ENCODE measurements at places on chromosomes 11 and 22.

DNA sequence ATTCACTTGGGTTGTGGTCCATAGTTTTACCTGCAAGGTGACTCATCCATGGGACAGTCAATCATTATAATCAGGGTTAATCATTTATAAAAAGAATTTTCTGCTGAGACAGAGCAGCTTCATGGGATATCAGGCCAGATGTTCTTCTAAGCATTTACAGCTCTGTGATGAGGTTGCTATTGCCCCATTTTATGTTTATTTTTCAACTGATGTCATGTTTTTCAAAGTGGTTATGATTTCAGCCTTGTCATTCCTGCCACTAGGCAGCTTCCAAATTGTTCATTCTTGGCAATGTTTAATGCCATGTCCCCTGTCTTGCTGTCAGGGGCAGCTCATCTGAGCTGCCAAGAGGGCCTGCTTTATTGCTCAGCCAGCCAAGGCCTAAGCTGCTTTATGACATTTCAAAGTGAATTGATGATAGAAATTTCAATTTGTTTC, 35.9 kb upstream of the ZBED5 start:
- DNase-seq: no peak

GRCh38 chr22:26066534-26066933, 102.7 kb upstream of the SEZ6L start:
- DNase-seq: no peak

- no peak for DNase-seq
These were observed 87.6 kb downstream of the STIM1 start for GRCh38 chr11:3942956-3943497.

DNA sequence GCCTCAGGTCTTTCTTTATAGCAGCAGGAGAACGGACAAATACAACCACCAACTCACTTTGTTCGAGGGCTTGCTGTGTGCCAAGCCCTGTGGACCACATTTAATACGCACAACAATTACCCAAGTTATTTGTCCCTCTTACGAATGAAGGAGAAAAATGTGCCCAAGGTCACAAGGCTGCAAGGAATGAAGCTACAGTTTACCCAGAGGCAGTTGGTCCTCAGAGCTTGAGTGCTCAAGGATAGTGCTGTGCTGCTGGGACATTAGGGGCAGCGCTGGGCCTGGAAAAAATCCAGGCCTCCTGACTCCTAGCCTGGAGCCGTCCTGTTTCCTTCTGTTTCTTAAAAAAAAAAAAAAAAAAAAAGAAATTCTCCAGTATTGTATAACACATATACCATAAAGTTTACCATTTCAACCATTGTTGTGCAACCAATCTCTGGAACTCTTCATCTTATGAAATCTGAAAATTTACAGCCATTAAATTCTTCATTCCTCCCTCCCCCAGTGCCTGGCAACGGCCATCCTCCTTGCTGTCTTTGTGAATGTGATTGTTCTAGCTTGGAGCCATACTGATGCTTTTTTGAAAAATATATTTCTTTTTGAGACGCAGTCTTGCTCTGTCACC, 1.0 kb upstream of the C11orf86 start:
- DNase-seq: no peak

- no peak for DNase-seq
These were observed 76.2 kb downstream of the SVIP start for GRCh38 chr11:22753416-22753815.

DNA sequence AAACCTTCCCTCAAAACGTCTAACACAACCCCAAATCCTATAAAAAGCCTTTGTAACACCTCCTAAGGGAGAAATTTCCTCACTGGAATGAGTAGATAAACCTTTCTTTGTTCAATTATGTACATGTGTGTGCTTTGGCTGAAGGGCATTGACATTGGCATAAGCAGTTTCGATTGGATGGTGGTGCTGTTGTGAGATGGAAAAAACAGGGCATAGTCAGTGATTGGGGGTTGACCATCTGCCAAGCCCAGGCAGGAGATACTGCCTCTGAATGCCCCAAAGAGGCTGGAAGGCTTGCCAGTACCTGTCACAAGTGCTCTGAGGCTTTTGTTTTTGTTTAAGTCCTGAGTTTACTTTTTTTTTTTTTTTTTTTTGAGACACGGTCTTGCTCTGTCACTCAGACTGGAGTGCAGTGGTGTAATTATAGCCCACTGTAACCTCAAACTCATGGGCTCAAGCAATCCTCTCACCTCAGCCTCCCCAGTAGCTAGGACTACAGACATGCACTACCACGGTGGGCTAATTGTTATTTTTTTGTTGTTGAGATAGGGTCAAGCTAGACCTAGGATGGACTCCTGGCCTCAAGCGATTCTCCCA, 1.2 kb upstream of the CCDC117 start:
- DNase-seq: no peak

All from CD4-positive, alpha-beta T cell treated with Interleukin-6 for 4 hours (primary cell).